ENCODE measurements at places on chromosomes 16 and 17.

- DNase-seq, result no peak
Measured at GRCh38 chr17:3447625-3448024, 14.0 kb upstream of the OR1E2 start.

DNA sequence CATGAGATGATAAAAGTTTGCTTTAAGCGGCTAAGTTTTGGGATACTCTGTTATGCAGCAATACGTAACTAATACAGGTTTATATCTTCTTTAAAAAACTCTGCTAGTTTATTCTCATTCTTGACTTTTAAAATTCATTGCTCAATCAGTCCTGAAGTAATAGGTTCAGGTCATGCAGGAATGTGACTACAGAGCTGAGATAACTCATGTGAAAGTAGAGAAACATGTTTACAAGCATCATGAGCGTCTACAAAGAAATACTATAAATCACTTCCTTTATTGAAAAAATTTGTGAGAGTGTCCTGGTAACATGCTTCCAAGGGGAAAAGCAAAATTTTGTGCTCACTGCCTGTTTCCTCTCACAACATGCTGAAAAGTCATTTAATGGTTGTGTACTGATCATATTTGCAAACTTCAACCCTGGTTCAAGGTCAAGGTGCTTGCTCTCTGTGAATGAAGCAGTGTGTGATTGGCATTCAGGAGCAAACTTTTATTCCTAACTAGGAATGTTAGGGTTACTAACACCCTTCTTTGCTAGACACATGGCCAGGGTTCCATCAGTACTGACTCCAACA, 12.5 kb upstream of the TMIGD1 start:
- DNase-seq, result no peak

DNA sequence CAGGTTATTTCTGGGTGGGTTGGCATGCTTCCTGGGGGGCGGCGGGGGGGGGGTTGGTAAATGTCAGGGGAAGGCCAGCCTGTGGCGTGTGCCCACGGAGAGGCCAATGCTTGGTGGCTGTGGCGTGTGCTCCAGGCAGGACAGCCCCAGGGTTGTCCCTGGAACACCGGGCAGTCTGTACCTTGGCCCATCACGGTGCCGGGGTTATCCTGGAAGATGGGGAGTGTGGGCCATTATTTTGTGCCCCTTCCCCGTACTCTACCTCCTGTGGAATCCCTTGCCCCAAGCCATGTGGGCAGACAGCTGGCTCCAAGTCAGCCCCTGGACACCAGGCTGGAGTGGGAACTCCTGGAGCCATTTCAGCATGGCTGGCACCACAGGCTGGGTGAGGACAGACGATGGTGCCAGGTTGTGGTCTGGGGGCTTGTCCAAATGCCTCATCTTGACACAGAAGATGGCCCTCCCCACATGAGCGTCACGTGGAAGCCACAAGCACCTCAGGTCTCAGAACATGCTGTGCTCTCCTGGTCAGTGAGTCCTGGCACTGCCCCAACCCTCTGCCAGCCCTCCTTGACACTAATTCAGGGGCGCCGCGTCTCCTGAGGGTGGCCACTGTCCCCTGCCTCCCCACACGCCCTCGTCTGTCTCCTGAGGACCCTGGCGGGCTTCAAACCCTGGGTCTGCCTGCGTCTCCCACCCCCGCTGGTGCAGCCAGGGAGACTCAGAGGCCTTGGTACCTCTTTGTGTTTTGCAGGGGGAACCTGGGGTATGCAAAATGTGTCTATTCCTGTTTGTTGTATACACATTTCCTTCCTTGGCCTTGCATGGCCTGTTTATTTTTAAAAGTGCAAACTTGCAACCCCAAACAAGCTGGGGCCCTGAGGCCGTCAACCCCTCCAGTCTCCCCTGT, 4.3 kb downstream of the SLC16A3 start:
- no peak for DNase-seq

DNA sequence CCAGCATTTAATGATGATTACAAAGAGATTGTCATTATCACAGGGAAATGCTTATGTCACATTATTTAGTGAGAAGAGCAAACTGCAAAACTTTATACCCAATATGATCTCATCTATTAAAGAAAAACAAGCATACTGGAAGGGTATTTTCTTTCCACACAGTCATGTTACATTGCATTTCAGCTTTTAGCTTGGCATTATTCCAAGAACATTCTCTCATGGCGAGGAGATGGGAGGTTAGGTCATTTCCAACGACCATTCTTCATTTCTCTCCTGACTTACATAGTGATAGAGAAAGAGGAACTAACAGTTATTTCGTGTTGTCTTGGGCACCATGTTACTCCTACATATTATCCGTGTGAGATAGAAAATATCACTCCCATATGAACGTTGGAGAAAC, 309.4 kb upstream of the XYLT1 start:
- no peak for DNase-seq

GRCh38 chr17:80107231-80108021, 6.0 kb downstream of the GAA start:
- DNase-seq, result no peak

- no peak for DNase-seq
Measured at GRCh38 chr16:7979448-7980132, 610.7 kb downstream of the TMEM114 start.

DNA sequence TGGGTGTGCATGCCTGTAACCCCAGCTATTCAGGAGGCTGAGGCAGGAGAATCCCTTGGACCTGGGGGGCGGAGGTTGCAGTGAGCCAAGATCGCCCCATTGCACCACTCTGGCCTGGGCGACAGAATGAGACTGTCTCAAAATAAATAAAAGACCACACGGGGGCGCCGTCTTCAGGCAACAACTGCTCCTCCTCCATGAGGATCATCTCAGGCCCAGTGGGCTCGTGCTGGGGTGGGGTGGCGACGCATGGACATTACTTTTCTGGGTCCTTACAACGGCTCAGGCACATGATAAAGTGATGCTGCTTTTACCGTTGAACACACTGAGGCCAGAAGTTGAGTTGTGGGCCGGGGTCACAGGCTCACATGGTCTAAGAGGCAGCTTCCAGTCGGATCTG, 56.2 kb downstream of the PRMT7 start:
- DNase-seq, result peak; percentile 31

- DNase-seq, result no peak
Measured at GRCh38 chr16:4087990-4088577, 28.2 kb downstream of the ADCY9 start.

- peak; percentile 30 for DNase-seq
Measured at GRCh38 chr17:44345454-44346026, 438 bp downstream of the GRN start.

GRCh38 chr16:53369921-53370320, 64.3 kb upstream of the RBL2 start:
- DNase-seq, result no peak

GRCh38 chr17:33233811-33234177, 59.3 kb downstream of the ASIC2 start:
- no peak for DNase-seq

DNA sequence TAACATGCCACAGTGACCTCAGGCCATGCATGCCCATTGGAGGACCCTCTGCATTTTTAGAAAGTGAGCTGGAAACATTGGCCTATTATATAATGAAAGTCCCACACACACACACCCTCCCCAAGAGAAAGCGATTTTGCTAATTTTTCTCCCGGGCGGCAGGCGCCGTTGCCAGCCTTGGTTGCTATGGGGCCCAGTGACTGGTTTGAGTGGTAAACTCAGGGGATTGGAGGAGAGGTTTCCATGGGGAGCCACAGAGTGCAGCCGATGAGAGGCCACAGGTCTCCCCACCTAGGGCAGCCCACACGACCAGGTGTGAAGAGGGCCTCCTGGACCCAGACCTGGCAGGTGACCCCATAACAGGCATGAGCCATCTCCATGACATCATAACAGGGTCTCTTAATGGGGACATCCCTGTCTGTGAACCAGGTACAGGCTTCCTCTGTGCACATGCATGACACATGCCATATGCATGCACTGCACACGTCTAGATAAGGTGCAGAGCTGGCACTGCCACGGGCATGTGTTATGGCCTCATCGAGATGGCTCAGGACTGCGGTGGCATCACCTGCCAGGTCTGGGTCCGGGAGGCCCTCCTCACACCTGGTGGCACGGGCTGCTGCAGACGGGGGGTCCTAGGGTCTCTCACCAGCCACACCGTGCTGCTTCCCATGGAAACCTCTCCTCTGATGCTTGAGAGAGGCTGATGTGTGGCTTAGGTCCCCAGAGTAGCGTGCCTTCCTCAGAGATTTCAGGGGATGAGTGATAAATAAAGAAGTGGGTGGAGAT, 144.1 kb downstream of the RBFOX3 start:
- no peak for DNase-seq

GRCh38 chr17:923633-924032, 55.9 kb downstream of the NXN start:
- DNase-seq, result no peak
